ENCODE measurements at places on chromosomes 7 and 10.

DNA sequence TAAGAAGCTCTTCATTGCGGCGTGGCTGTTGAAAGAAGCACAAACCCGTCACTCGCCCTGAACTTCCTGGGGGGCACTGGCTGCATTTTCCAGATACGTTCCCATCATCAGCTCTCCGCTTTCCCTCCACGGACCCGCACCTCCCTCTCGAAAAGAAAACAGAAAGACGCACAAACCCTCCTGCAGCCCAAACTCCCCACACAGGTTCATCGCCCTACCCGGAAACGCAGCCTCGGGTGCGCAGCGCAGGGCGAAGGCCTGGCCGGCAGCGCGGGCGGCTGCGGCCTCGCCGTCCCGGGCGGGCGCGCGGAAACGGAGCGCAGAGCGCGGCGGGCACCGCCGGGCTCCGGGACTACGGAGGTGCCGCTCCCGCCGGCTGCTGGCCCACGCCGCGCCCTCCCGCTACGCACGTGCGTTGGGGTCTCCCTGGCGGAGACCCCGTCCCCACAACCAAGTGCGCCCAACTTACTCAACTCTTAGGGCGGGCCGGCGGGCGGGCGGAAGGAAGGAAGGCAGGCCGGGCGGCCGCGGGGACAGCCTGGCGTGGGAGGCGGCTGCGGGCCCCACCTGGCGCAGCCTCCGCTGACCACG lies 822 bp downstream of the ZNF800 start:
- peaks cover 12% of the 10 kb centered on the region for H3K36me3 ChIP-seq
- no peaks in the 10 kb centered on the region for H3K27me3 ChIP-seq
- peak overlapping the region; percentile 99 for H3K4me3 ChIP-seq
- DNase-seq: peak; percentile 27

- H3K36me3 ChIP-seq: no peaks in the 10 kb centered on the region
- DNase-seq: no peak
- no peak overlapping the region for H3K27ac ChIP-seq
- no peak overlapping the region for H3K4me3 ChIP-seq
- H3K4me1 ChIP-seq: no peaks in the 10 kb centered on the region
These were observed 20.6 kb upstream of the USP6NL start for GRCh38 chr10:11631890-11632587.

GRCh38 chr7:101170617-101171441 lies 5.5 kb upstream of the VGF start:
- no peak overlapping the region for H3K27ac ChIP-seq
- no peaks in the 10 kb centered on the region for H3K36me3 ChIP-seq
- no peak for DNase-seq
- H3K4me1 ChIP-seq: peaks cover 56% of the 10 kb centered on the region
- H3K27me3 ChIP-seq: peaks cover 97% of the 10 kb centered on the region

GRCh38 chr10:52627279-52627678 lies 145.3 kb downstream of the MBL2 start:
- no peaks in the 10 kb centered on the region for H3K36me3 ChIP-seq
- H3K4me1 ChIP-seq: no peaks in the 10 kb centered on the region
- no peaks in the 10 kb centered on the region for H3K27me3 ChIP-seq
- DNase-seq: no peak
- no peak overlapping the region for H3K4me3 ChIP-seq
- H3K27ac ChIP-seq: no peak overlapping the region

DNA sequence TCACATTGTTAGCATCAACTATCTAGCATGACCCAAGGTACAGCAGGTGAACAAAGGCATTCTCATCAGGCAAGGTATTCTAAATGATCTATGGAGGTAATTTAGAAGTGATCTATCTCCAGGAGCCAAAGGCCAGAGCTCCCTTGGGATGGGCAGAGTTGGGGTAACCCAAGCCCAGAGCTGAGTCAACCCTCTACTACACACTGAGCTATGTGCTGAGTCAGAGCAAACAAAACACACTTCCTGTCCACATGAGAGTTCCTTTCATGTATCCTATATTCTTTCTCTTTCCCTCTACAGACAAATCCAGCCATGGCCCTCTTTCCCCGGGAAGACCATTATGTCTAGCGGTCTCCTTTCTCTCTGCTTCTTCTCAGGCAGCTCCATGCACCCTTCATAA lies 68.2 kb upstream of the AGK start:
- no peak overlapping the region for H3K4me3 ChIP-seq
- no peaks in the 10 kb centered on the region for H3K27me3 ChIP-seq
- no peak for DNase-seq

DNA sequence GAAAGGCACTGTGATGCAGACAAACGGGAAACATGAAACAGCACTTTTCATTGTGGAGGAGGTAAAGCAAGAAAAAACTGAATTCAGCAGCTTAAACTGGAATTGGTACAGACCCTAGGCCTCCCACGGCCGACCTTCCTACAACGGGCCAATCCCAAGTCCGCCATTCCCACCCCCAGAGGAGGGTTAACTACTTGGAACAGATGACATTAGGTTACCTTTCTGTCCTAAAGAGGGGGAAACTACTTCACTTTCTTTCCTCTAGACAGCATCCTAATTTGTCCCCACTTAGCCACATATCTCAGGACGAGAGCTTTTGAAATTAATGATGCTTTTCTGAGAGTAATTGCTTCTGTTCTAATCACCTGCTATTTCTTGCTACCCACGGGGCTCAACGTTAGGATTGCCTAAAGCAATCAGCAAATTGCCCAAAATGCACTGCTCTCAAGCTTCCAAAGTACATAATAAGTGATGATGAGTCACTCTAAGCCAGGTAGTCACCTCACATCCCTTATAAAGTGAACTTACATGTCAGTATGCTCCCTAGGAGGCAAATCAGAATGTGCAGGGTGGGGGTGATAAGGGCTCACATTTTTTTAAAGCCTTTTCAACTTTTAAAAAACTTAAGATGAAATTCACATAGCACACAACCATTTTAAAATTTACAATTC lies 36.7 kb downstream of the LSM5 start:
- DNase-seq: no peak
- H3K27ac ChIP-seq: no peak overlapping the region
- H3K27me3 ChIP-seq: no peaks in the 10 kb centered on the region
- H3K4me3 ChIP-seq: no peak overlapping the region

DNA sequence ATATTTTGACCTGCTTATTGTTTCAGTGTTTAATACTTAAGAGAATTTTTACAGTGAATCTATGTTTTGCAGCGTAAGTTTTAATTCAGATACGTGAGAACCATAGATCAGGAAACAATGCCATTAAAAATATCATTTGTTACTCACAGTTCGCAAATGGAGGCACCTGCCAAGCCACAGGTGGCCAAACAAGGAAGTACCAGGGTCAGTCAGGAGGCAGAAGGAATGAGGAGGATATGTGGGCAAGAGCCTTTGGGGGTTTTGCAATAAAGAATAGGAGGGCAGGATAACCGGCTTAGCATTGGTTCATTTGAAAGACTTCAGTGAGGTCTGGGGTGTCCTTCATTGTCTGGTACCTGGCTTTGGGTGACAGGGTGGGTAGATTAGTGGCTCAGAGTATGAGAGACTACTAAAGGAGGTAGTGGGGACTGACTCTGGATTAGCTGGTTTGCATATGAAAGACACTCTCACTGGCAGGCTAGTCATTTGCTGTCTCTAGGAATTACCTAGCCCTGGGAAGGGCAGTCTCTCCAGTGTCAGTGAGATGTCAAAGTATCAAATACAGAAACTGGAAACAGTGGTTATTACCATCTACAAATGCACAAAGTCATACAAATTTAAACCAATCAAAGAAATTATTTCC lies 132.2 kb upstream of the CAV2 start:
- H3K27ac ChIP-seq: no peak overlapping the region
- no peak for DNase-seq
- H3K4me3 ChIP-seq: no peak overlapping the region
- H3K4me1 ChIP-seq: no peaks in the 10 kb centered on the region
- no peaks in the 10 kb centered on the region for H3K27me3 ChIP-seq
- no peaks in the 10 kb centered on the region for H3K36me3 ChIP-seq

GRCh38 chr7:16367115-16367514 lies 54.2 kb downstream of the CRPPA start:
- no peaks in the 10 kb centered on the region for H3K27me3 ChIP-seq
- no peak for DNase-seq
- H3K36me3 ChIP-seq: no peaks in the 10 kb centered on the region
- H3K4me1 ChIP-seq: no peaks in the 10 kb centered on the region

GRCh38 chr7:150829426-150829825 lies 22.9 kb upstream of the AOC1 start:
- H3K27me3 ChIP-seq: peaks cover 6% of the 10 kb centered on the region
- no peak overlapping the region for H3K27ac ChIP-seq
- DNase-seq: no peak
- no peak overlapping the region for H3K4me3 ChIP-seq
- H3K36me3 ChIP-seq: no peaks in the 10 kb centered on the region

DNA sequence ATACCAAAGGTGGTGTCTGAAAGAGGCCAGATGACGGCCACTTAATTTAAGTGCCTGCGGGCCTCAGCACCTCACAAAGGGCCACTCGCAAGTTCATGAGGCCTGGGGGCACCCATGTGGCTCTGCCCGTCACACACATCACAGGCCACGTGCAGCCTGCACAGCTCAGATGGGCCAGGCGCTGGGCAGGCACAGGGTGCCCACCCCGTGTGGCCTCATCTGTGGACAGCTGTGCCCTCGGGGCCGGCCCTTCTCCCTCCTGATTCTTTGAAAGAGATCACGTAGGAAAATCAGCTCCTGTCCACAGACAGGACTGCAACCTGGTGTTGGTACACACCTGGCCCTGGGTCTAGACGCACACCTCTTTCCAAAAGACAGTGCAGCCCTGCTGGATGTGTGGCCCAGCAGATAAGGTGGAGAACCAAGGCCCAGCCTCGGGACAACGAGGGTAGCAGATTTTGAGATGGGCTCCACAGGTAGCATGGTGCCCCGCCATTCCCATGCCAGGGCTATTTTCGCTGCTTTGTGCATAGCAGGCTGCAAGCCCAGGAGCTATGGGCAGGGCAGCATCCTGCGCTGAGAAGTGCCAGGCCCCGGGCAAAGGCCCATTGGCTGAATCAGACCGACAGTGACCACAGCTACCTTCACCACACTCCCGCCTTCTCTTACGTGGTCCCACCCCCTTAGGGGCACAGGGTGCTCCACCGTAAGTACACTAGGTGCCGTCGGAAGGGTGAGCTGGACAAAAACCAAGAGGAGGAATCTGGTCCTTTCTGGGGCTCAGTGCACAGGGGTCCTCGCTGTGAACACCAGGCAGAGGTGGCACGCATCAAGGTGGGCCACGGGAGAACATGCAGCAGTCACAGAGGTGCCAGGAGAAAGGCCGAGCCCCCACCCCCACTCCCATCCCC lies 124.5 kb downstream of the EBF3 start:
- H3K4me3 ChIP-seq: no peak overlapping the region
- H3K27me3 ChIP-seq: no peaks in the 10 kb centered on the region
- H3K4me1 ChIP-seq: no peaks in the 10 kb centered on the region
- no peaks in the 10 kb centered on the region for H3K36me3 ChIP-seq
- no peak overlapping the region for H3K27ac ChIP-seq

DNA sequence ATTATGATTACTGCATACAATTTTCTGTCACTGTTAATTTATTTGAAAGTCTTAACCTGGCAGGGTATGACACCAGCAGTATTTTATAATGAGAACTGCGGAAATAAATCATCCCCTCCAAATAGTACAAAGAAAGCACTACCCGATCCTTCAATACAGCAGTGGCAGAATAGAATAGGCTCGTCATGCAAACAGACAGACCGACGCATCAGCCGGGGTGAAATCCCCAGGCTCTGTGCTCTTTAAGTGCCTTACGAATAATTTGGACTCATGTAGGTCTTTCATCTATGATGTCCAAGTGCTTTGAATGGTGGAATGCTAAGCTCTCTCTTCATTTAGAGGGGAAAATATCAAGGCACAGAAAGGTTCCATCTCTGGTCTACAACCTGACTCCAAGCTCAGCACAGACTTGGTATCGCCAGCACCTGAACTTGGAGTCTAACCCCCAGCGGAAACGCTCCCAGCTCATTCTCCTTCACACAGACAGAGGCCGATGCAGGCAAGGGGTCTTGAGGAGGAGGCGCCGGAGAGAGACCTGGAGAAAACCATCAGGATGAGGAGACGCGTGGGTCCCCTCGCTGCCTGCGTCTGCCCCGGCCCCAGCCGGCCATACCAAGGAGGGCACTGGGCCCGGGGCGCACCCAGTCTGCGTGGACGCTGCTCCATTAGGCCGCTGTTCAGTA lies 568.1 kb upstream of the MKI67 start:
- H3K36me3 ChIP-seq: no peaks in the 10 kb centered on the region
- DNase-seq: no peak
- H3K4me3 ChIP-seq: no peak overlapping the region
- H3K27me3 ChIP-seq: no peaks in the 10 kb centered on the region
- no peaks in the 10 kb centered on the region for H3K4me1 ChIP-seq

DNA sequence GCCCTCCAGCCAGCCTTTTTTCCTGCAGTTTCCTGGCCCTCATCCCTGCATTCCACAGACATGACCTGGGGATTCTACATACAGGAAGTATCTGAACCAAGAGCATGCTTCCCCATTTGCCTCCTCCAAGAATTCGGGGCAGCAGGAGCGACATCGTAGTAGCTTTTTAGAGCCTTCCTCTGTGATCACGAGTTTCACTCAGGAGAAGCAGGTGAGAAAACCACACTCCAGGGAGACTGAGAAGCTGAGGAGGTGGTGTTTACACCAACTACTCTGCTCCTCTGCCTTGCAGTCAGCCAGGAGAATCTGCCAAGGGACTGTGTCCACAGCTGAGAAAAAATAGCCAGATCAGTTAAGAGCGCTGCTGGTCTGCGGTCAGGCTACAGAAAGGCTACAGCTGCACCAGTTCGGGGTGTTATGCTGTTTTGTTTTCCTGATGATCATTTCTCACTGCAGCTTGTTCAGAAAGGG lies 54.1 kb downstream of the HSPA12A start:
- H3K4me3 ChIP-seq: no peak overlapping the region
- H3K27me3 ChIP-seq: no peaks in the 10 kb centered on the region
- H3K4me1 ChIP-seq: no peaks in the 10 kb centered on the region
- H3K27ac ChIP-seq: no peak overlapping the region
- no peaks in the 10 kb centered on the region for H3K36me3 ChIP-seq
- no peak for DNase-seq

- peak within 1 kb of the TSS; percentile 66 for H3K4me3 ChIP-seq
- peak within 1 kb of the TSS; percentile 65 for H3K27ac ChIP-seq
- H3K27me3 ChIP-seq: no peaks in the 10 kb centered on the region
- peak; percentile 44 for DNase-seq
These were observed at the start of gene PWWP2B for GRCh38 chr10:132397036-132397541. PWWP2B (plus strand) TSS chr10:132397200; CDS start chr10:132397227, 27 bp downstream.

DNA sequence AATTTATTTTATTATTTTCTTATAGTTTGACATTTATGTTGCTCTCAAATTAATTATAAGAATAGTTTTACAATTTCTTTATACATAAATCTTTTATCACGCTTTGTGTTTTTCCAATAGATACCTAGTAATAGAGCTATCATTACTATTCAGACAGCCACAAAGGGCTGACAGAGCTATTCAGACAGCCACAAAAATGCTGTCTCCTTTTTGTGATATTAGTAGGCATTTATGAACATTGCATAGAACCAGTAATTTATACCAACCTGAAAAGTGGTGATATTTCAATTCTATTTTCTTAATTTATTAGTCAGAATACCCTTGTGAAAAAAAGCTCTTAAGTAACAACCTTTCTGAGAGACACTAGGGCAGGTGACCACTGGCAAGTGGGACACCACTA lies 34.2 kb upstream of the IGFBP3 start:
- H3K27me3 ChIP-seq: no peaks in the 10 kb centered on the region
- no peaks in the 10 kb centered on the region for H3K36me3 ChIP-seq
- H3K4me3 ChIP-seq: no peak overlapping the region

- no peaks in the 10 kb centered on the region for H3K36me3 ChIP-seq
- peak; percentile 64 for DNase-seq
- H3K4me3 ChIP-seq: peak overlapping the region; percentile 72
- H3K27ac ChIP-seq: peak overlapping the region; percentile 38
- peaks cover 4% of the 10 kb centered on the region for H3K4me1 ChIP-seq
These were observed 3.8 kb upstream of the ANTXRL start for GRCh38 chr10:46282842-46283574.
